Urothelium cell line (cell line): ENCODE measurements at places on chromosomes 6 and 20.

- no peak for DNase-seq
Observed at GRCh38 chr6:110622912-110623578, 146.6 kb upstream of the SLC22A16 start.

DNA sequence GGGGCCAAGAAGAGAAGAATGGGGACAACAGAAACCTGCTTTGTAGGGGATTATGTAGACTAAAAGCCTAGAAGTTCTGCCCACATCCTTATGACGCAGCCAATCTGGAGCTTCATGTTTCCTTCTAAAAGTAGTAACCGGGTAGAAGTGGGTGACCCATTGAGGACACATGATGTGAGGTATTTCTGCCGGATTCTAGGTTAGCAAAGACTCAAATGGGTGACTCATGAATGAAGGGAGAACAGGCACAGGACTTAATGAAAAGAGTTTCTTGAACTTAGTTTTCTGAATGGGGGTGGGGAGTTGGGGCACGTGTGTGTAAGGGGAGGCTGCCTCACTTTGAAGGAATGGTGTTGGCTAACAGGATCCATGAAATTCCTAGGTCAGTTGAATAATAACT lies 68.8 kb downstream of the CDS2 start:
- no peak for DNase-seq

GRCh38 chr6:31094389-31094881 lies 17.9 kb downstream of the C6orf15 start:
- DNase-seq, result no peak

GRCh38 chr20:47733892-47734291 lies 51.4 kb downstream of the SULF2 start:
- no peak for DNase-seq

- no peak for DNase-seq
Observed at GRCh38 chr20:63318391-63319163, 25.6 kb downstream of the COL20A1 start.

- DNase-seq, result no peak
Observed at GRCh38 chr20:63658749-63659187, 656 bp downstream of the RTEL1 start.

DNA sequence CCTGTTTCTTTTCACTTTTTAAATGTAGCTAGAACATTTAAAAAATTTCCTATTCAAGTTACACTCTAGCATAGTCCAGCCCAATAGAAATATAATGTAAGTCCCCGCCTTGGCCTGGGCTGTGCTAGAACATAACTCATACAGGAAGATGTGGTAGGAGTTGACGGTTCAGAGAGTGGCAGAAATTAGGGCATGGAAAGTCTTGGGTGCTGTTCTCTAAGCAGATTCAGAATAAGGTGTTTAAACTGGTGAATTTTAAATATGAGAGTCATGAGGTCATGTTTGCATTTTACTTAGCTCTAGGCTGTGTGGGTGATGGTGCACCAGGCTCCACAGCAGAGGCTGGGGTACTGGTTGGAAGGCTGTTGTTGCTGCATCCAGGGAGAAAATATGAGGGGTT lies 256.5 kb downstream of the FARS2 start:
- DNase-seq, result no peak

- DNase-seq, result no peak
Observed at GRCh38 chr20:57768519-57768918, 58.7 kb upstream of the PMEPA1 start.

DNA sequence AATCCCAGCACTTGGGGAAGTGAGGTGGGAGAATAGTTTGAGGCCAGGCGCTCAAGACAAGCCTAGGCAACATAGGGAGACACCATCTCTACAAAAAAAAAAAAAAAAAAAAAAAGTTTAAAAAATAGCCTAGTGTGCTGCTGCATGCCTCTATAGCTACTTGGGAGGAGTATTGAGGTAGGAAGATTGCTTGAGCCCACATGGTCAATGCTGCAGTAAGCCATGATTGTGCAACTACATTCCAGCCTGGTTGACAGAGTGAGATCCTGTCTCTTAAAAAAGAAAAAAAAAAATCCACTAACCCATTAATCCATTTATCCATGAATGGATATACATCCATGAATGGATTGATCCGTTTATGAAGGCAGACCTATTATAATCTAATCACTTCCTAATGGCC lies 1064.6 kb upstream of the EYS start:
- DNase-seq, result no peak

DNA sequence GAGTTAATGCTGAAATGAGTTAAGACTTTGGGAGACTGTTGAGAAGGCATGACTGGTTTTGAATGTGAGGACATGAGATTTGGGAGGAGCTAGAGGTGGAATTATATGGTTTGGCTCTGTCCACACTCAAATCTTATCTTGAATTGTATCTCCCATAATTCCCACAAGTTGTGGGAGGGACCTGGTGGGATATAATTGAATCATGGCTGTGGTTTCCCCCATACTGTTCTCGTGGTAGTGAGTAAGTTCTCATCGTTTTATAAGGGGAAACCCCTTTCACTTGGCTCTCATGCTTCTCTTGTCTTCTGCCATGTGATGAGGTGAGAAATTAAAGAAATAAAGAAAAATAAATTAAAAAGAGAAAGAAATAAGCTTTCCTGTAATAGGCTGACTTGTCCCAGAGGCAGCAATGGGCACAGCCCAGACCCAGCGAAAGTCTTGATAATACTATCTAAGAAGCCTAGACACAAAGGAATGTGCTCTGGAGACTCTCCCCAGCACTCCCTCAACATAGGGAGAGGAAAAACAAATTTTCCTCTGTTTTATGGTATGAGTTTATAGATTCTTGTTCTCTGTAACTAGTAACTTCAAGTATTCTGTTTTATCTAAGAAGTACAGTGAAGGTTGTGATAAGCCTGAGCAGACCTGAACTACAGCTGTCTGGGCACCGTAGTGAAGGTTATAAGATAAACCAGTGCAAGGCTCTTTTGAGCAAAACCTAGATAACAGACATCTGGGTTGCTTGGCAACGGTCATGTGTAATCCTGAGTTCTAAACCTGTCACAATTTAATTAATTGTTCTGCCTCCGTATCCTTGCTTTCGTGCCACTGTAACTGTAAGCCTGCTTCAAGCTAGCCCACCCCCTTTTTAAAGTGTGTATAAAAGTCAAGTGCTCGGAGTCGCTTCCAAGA lies 88.9 kb upstream of the ECI2 start:
- no peak for DNase-seq

DNA sequence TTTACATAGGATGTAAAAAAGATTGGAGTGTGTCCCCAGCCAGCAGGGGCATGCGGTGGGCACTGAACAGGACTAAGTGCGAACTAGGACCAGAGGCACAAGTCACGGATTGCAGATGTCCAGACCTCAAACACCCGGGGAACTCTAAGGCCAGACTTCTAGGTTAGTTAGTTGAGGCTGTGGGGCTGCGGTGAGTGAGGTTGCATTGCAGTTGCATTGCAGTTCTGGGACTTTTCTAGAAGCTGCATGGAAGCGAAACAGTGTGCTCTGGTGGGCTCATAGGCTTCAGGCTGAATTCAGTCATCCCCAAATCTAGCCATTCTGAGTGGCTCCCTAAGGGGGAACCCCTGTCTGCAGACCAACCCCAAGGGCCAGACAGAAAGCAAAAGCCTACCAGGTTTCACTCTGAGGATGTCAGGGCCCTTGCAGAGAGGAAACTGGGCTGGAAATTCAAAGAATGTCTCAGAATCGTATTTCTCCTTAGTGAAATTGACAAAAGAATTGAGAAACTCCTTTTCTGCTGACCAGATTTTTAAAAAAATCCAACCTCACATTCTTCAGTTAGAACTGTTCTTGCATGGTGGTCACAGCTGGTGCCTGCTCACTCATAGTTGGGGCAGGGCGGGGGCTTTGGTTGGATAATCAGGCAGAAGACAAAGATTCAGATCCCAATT lies 182.8 kb downstream of the ZDHHC14 start:
- DNase-seq, result no peak

GRCh38 chr6:153790876-153791473 lies 248.1 kb upstream of the OPRM1 start:
- no peak for DNase-seq

GRCh38 chr6:74044417-74045096 lies 348.6 kb downstream of the CD109 start:
- DNase-seq, result no peak

DNA sequence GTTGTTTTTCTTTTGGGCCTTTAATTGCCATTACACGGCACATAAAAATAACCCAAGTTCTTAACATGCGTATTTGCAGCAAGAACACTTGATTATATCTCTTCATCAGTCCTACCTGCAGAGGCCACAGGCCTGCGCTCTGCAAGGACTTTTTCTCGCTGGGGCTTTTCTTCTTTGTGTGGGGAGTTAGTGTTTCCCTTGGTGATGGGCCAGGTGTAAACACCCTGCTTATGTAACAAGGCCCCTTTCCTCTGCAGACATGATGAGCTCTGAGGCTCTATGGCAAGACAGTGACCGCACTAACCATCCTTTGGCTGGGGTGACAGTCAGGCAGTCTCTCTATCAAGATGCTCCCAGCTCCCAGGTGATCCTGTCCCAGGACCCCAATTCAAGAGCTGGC lies 97.8 kb upstream of the PCSK2 start:
- DNase-seq, result no peak

DNA sequence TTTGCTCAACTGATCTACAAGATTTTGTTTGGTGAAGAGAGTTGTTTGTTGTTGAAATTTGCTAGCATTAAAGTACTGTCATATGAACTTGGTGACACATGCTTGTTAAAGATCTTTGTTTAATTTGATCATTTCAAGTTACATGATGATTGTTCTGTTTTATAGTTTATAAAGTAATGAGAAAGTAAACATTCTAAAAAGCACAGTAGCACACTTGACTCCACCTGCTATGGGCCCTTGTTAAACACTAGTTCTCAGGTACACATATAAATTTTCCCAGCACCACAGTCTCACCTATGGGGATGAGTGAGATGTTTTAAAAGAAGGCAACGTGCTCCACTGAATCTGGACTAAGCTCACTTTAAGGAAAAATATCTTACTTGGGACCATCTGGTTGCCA lies 14.1 kb downstream of the MCHR2 start:
- no peak for DNase-seq

DNA sequence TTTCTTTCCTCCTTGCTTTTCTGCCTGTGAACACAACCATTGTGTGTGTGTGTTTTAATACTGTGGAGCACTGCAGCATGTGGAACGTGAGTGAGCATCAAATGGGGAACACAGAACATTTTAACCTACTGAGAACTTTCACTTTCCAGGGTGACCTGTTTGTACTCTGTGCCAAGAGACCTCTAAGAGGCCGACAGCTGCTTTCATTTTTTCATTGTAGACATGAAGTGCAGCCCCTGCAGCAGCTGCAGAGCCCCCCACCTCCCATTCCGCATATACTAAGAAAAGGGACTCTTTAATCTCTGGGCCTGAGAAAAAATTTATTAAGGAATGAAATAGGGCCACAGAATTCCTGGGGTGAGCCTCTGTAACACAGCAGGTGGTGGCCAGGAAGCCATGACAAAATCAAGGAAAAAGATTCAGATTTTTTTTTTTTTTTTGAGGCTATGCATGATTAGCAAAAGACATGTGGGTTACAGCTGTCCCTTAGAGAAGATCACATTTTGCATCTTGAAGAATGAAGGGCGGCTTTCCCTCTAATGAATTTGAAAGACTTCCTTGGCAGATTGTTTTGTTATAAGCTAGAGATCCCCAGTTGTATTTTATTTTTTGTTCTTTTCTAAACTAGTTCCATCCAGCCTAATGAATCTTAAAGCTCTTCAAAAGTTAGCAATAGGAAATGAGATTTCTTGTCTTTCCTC lies 503.4 kb downstream of the CD109 start:
- no peak for DNase-seq

DNA sequence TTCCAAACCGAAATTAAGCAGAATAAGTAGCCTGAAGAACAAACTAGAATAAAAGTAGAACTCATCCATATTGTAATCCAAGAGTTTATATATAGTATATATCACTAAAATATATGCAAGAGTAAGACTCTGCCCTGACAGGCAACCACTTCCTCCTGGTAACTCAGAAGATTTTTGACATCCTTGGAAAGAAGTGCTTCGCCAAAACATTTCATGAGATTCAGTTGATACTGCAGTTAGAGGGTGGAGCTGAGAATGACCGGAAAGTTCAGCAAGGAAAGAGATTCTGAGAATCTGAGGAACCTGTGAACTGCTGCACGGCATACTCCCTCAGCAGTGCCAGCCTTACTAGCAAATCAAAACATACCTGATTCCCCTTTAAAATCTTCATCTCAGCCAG lies 79.6 kb downstream of the CDK19 start:
- no peak for DNase-seq

DNA sequence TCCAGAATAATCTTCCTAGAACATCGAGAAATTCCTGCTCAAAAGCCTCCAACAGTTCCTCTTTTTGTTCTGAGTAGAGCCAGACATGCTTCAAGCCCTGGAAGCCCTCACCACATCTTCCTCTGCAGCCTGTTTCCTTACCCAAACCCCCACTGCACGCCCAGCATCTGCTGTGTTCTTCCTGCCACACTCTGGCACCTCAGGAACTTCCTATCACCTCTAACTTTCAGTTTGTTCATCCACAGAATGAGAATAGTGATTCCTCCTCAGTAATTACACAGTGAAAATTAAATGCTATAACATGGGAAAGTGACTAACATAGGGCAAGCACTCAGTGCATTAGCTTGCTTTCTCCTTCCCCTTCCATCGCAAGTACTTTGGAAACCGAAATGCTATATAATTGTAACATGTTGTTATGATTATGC lies 26.3 kb downstream of the C6orf89 start:
- DNase-seq, result no peak

GRCh38 chr6:31525932-31526591 lies 2.7 kb upstream of the MCCD1 start:
- no peak for DNase-seq

GRCh38 chr6:12246900-12247299 lies 43.3 kb upstream of the EDN1 start:
- no peak for DNase-seq

DNA sequence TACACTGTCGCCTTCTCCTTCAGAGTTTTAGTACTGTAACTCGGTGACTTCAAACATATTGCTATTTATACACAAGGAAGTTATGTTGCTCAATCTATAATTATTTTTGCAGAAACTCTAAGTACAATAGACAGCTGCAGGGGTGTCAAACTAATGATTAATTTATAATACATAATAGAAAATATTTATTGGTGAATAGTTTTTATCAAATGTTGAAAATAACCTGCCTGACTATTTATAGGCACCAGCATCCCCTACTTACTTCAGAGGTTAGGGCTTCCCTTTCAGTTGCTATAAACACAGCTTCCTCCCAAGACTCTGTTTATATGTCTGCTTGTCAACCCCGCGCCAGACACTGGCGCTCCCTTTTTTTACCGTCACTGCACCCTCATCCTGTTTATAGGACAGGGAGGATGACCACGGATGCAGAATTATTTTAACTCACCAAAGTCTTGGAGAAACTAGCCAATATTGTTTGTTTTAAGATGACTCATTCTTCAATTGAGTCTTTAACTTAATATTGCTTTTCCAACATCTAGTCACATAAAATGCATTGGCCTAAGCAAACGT lies 225.0 kb downstream of the ALDH8A1 start:
- no peak for DNase-seq

- no peak for DNase-seq
Observed at GRCh38 chr6:20472748-20473147, 61.5 kb upstream of the CDKAL1 start.
